ENCODE measurements at places on chromosomes 12 and 14. TPM values are rescaled to one million over a fixed set of nuclear protein-coding genes. Genes with fewer than 3 reads are reported as not detected.

DNA sequence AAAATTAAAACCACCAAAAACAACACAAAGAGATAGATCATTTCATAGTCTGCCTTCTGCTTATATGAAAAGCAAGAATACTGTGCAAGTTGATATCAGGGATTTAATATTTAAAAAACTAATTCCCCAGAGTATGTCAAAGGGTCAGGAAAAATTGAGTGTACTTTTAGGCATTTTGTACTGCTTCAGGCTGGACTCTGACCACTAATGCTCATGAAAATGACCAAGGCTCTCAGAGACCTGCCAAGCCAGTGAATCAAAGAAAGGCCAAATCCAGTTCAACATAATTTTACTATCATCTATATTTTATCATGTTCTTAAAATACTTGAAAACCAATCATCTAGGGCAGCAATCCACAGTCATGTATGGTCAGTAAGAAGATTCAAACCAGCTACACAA lies 66.0 kb downstream of the TTC7B start:
- DNase-seq, result no peak

DNA sequence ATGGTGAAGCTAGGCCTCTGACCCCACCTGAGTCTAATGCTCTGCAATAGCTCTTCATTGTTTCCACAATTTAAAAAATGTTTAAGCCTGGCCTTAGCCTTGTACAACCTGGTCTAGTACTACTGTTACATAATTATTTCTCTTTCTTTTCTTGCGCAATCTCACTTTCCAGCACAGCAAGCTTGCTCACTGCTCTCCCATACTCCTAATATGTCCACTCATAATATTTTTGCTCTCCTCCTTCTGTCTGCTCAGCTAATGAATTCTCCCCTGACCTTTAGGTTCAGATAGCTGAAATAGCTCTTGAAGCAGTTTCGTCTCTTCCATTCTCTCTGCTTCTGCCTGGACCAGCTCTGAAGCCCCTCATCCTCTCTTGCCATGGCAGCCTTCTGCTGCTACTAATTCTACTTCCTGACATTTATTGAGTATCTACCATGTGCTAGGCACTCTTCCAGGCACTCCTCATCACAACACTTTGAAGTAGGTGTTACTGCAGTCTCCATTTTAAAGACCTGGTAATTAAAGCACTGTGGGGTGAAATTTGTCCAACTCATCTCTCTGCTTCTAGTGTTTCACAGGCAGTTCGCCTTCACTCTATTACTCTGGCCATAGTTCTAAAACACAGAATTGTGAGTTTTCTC lies 2.8 kb upstream of the SLC48A1 start:
- DNase-seq, result no peak

DNA sequence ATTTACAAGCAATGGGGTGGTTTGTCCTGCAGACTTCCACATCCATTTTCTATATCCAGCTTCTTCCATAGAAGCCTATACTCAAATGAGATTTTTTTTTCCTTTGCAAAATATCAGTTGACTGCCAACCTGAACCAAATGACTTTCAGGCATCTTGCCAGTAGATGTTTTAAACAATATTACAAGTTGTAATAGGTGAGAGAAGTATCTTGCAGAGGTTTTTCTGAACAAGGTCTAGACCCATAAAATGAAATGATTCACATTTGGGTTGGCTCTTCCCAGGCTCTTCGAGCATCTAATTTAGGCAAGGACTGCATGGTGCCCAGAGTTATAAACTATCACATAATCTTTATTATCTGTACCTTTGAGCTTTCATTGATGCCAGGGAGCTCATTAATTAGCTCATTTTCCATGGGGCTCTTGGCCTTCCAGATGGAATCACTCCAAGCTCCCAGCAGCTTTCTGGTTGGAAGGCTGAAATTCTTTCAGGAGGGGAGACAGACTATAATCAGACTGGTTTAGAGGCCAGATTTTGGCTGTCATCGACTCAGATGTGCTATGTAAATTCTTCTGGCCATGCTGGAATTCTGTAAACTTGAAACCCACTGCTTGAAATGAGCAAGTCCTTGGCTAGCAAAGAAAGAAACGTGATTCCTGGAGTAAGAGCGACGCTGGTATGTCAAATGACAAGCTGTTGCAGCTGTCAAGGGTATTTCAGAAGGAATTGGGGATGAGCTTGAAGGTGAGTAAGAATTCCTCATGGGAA lies 32.2 kb upstream of the DICER1 start:
- DNase-seq, result no peak

DNA sequence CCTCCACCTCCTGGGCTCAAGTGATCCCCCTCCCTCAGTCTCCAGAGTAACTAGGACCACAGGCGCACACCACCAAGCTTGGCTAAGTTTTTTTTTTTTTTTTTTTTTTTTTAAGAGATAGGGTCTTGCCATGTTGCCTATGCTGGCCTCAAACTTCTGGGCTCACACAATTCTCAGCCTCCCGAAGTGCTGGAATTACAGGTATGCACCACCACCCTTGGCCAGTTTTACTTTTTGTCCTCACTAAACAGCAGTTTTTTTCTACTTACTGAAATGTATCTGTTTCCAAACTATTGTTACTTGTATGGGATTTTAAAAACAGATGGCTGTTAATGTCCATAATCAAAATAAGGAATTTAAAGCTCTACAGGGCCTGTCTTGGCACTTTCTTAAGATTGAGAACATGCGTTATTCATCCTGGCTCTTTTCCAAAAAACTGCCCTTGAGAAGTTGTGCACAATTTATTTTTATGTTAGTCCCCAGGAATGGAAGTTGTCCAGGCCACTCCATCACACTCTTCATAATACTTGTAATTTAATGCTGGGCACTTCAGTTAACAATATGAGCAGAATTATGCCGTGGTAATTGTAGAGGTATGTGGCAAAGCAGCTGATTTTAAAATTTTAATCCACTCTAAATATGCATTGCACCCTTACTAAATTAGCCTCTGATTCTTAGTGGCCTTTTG lies 51.9 kb upstream of the REP15 start:
- no peak for DNase-seq

DNA sequence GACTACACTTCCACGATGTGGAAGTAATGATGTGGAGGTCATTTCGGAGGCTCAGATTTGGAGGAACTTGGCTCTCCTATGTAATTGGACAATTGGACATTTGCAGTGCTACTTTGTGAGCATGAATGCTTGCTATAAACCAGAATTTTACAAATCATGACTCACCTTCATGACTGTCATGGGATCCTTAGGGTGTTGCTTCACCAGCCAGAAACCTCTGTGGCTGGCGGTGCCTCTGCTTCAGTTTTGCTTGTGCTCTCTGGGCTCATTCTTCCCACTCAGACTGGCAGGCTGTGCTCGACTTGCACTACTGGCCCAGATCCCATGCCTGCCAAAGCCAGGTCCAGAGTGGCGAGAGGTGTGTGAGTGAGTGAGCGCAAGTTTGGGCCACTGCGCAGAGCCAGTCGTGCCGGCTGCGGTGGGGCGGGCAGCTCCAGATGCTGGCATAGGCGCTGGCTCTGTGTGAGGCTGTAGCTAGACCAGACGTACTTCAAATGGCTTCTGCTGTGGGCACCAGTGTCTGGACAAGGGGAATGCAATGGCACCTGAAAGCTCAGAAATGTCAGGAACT lies 387.8 kb downstream of the AEBP2 start:
- DNase-seq, result no peak

Gene KRT6C
- polyA plus RNA-seq, result not detected

- DNase-seq, result no peak
Measured at GRCh38 chr14:50785457-50786063, 45.4 kb downstream of the NIN start.

- DNase-seq, result no peak
Measured at GRCh38 chr12:94151582-94151981, 3.2 kb downstream of the PLXNC1 start.

GRCh38 chr14:26598081-26598671 lies 343 bp upstream of the NOVA1 start:
- DNase-seq, result peak; percentile 87

- DNase-seq, result no peak
Measured at GRCh38 chr12:114982760-114983159, 298.8 kb upstream of the TBX3 start.

- no peak for DNase-seq
Measured at GRCh38 chr12:51818566-51819300, 29.8 kb downstream of the FIGNL2 start.

- DNase-seq, result no peak
Measured at GRCh38 chr14:51394804-51395203, 154.8 kb downstream of the TMX1 start.

DNA sequence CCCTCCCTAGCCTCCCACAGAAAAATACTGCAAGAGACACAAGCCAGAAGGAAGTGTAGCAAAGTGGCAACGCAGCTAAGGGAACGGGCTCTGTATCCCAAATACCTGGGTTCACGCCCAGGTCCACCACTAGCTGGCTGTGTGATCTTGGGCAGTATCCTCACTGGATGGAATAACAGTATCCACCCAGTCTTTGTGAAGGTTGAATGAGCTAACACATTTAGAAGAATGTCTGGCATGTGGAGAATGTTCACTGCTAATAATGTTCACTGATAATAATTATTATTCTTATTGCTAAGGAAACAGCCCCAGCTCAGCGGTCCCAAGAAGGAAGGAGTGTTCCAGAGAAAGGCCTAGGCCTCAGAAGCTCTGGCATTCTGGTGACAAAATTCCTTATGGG lies 70.9 kb downstream of the VWF start:
- DNase-seq, result no peak

GRCh38 chr12:45522227-45522626 lies 207.3 kb upstream of the ARID2 start:
- DNase-seq, result no peak

- DNase-seq, result peak; percentile 40
Measured at GRCh38 chr12:46371718-46372543, 642 bp downstream of the SLC38A2 start.

- DNase-seq, result no peak
Measured at GRCh38 chr12:24034160-24034559, 84.7 kb upstream of the SOX5 start.

DNA sequence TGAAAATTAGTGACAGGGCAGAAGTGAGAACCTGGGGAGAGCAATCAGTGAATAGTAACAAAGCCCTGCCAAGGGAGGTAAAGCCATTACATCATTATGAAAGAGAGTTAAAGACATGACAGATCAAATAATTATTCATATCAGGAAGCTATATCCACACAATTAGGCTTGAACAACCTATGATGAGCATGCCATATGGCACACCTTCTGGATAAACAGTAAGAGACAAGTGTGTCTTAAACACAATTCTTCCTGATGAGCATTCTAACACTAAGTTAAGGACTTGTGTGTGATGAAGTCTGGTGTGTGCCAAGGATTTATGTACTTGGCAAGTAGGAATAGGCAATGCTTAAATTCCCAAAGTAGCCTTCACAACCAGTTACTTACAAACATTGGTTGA lies 76.1 kb downstream of the GALNT4 start:
- DNase-seq, result no peak
